Chondrocyte (in vitro differentiated cells): ENCODE measurements at places on chromosomes 16 and 17. TPM values are rescaled to one million over a fixed set of nuclear protein-coding genes. Genes with fewer than 3 reads are reported as not detected.

Gene ZFP3
- 0.29 to 0.69 TPM (median 0.55 TPM) in 3 replicates for total RNA-seq

DNA sequence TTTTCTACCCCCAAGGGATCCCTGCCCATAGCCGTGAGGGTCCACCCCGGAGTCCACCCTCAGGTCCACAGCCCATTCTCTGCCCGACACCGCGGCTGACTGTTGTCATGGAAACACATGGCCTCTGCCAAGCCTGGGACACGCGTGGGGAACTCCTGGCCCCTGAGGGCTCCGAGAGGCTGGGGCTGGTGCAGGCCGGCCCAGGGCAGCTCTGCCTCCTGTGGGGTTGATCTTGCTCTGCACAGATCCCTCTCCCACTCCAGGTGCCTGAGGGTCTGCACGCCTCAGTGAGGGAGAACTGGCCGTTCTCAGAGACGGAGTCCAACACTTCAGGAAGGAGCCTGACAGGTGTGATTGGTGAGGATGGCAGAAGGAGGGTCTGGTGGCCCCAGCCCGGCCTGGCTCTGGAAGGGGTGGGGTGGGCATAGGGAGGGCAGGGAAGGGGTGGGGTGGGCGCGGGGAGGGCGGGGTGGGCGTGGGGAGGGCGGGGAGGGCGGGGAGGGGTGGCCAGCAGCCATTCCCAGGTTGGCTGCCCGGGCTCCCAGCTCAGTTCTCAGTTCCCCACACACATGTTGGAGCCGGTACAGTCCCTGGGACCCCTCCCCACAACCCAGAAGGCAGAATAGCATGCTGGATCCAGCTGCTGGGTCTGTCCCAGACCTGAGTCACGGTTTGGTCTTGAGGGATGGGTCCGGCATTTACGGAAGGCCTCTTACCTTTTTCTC lies 6.4 kb downstream of the MRPL28 start:
- H3K27ac ChIP-seq, result no peak overlapping the region
- H3K27me3 ChIP-seq, result no peaks in the 10 kb centered on the region
- peak; percentile 86 for DNase-seq
- H3K4me3 ChIP-seq, result no peak overlapping the region
- H3K4me1 ChIP-seq, result peaks cover 4% of the 10 kb centered on the region
- peaks cover 5% of the 10 kb centered on the region for H3K36me3 ChIP-seq

DNA sequence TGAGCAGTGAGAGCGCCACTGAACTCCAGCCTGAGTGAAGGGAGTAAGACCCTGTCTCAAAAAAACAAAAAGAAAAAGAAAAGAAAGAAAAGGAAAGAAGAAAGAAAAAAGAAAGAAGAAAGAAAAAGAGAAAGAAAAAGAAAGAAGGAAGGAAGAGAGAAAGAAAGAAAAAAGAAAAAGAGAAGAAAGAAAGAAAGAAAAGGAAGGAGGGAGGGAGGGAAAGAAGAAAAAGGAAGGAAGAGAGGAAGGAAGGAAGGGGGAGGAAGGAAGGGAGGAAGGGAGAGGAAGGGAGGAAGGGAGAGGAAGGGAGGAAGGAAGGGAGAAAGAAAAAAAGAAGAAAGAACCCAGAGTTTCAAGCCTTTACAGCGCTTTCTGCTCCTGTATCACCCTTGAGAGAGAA lies 19.1 kb downstream of the GINS3 start:
- no peak for DNase-seq
- H3K36me3 ChIP-seq, result peaks cover 2% of the 10 kb centered on the region

DNA sequence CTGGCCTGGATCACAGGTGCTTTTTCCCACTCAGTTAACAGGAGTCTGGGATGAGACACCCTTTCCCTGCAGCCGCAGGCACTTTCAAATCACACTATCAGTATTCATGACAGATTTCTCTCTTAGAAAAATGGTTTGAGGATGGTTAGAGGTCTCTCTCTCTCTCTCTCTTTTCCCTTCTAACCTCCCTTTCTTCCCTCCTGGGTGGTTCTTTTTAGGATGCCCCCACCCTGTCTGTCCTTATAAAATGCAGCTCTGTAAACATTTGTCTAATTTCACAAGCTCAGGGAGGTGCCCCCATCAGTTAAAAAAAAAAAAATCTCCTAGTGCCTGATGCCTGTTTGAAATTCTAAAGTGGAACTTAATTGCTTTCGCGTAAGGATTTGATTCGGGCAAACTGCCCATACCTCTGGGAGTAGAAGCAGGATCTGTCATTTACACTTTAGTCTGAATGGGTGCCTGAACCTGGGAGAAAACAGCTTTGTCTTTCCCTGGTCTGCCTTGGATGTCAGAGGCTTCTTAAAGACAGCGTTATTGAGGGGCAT lies 158.8 kb downstream of the CCDC182 start:
- no peaks in the 10 kb centered on the region for H3K36me3 ChIP-seq
- DNase-seq, result no peak
- peaks cover 24% of the 10 kb centered on the region for H3K4me1 ChIP-seq
- H3K27me3 ChIP-seq, result no peaks in the 10 kb centered on the region

DNA sequence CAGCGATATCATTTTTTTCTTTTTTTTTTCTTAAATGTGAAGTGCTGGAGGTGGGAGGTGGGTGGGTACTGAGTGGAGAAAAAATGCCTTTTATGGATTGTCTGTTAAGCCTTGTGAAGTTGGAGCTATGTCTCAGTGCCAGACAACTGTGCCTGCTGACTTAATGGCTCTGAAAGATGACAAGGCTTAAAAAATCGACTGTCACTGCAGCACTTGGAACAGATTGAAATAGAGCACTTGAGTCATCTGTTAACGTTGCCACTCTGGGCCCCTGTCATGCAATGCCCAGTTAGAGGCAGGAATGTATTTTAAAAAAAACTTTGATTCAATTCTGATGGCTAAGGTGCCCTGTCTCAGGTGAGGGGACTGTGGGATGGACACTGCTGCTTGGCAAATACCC lies 108.2 kb upstream of the HS3ST2 start:
- no peak overlapping the region for H3K4me3 ChIP-seq
- DNase-seq, result no peak
- H3K4me1 ChIP-seq, result no peaks in the 10 kb centered on the region
- H3K27me3 ChIP-seq, result peaks cover 6% of the 10 kb centered on the region

DNA sequence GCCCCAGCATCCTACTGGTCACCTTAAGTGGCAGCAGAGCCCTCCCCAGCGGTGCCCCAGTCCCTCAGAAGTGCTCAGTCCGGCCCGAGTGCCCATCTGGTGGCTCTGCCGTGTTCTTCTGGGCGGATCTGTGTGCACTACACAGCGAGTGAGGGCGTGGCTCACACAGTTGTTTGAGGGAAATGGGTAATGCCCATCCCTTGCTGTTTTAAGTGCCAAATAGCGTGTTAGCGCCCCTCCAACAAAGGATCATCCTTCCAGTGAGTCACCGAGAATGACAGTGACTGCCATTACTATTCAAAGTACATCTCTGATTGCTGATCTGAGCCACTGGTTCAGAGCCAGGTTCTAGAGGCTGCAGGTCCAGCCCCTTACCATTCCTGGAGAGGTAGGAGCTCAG lies 152.0 kb downstream of the LGALS9B start:
- H3K27me3 ChIP-seq, result no peaks in the 10 kb centered on the region
- H3K4me1 ChIP-seq, result peaks cover 9% of the 10 kb centered on the region
- no peak for DNase-seq
- no peak overlapping the region for H3K4me3 ChIP-seq

Gene CEP295NL
- total RNA-seq, result 0.67 to 2.3 TPM (median 1.3 TPM) in 3 replicates

GRCh38 chr17:57102122-57102521 lies 17.1 kb downstream of the AKAP1 start:
- H3K27me3 ChIP-seq, result no peaks in the 10 kb centered on the region
- no peak for DNase-seq
- peaks cover 12% of the 10 kb centered on the region for H3K4me1 ChIP-seq

GRCh38 chr17:29625037-29625750 lies 2.5 kb upstream of the CORO6 start:
- peaks cover 18% of the 10 kb centered on the region for H3K4me1 ChIP-seq
- no peak overlapping the region for H3K27ac ChIP-seq
- no peaks in the 10 kb centered on the region for H3K36me3 ChIP-seq
- no peak overlapping the region for H3K4me3 ChIP-seq
- no peak for DNase-seq

- peak overlapping the region; percentile 86 for H3K27ac ChIP-seq
- no peaks in the 10 kb centered on the region for H3K27me3 ChIP-seq
- H3K36me3 ChIP-seq, result peaks cover 12% of the 10 kb centered on the region
These were observed 4.2 kb downstream of the MTSS2 start for GRCh38 chr16:70681382-70682238.

Gene UMOD
- not detected in 3 replicates for total RNA-seq

GRCh38 chr17:72984926-72985325 lies 107.6 kb downstream of the SLC39A11 start:
- H3K4me1 ChIP-seq, result peaks cover 15% of the 10 kb centered on the region
- H3K4me3 ChIP-seq, result no peak overlapping the region
- no peaks in the 10 kb centered on the region for H3K27me3 ChIP-seq
- H3K36me3 ChIP-seq, result no peaks in the 10 kb centered on the region
- H3K27ac ChIP-seq, result no peak overlapping the region

Gene FNDC8
- total RNA-seq, result not detected in 3 replicates

DNA sequence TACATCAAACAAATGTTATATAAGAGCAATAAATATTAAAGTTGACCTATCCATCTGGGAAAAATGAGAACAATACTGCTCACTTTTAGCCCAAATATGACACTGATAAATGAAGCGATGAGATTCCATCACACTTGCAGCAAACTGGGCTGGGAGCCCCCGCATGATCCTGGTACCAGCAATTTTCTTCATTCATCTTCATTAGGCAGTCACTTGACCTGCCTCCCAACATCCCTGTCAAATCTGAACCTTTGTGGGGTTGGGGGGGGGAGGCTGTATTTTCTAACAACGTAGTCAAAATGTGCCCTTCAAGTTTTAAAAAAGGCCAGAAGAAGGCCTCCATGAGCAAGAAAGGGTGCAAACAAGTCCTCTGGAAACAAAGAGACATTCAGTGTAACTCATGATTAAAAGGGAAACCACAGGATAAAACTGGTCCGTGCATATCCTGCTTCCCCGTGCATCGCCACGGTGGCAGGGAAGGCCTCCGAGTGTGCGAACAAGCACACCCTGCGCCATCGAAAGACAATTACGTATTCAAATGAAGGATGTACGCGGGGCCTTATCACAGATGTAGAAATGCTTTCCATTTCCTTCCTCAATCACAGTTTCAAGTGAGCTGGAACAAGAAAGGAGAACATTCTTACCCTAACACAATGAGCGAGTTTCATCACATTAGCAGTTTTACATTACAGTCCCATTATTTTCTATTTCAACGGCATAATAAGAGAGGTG lies 48.4 kb downstream of the TOX3 start:
- no peak overlapping the region for H3K27ac ChIP-seq
- peaks cover 2% of the 10 kb centered on the region for H3K27me3 ChIP-seq
- H3K4me1 ChIP-seq, result peaks cover 7% of the 10 kb centered on the region
- no peak overlapping the region for H3K4me3 ChIP-seq
- H3K36me3 ChIP-seq, result no peaks in the 10 kb centered on the region
- DNase-seq, result no peak

DNA sequence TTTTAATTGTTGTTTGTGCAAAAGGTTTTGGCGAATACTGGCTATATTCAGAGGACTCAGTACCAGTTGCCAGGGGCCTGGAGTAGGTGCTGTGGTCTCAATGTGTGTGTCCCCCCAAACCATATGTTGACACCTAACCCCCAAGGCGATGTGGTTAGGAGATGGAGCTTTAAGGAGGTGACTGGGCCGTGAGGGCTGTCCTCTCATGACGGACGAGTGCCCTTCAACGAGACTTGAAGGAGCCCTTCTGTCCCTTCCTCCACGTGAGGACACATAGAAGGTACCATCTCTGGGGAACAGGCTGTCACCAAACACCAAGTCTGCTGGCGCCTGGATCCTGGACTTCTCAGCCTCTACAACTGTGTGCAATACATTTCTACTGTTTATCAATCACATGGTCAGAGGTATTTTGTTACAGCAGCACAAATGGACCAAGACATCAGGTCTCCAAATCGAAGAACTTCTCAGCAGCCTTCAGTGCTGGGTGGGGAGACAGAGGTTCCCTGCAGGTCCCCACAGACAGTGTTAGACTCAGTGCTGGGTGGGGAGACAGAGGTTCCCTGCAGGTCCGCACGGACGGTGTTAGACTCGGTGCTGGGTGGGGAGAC lies 24.8 kb upstream of the METRNL start:
- H3K27ac ChIP-seq, result no peak overlapping the region
- DNase-seq, result peak; percentile 43
- no peak overlapping the region for H3K4me3 ChIP-seq

- H3K4me1 ChIP-seq, result peaks cover 11% of the 10 kb centered on the region
- H3K27ac ChIP-seq, result no peak overlapping the region
- no peak for DNase-seq
- no peaks in the 10 kb centered on the region for H3K36me3 ChIP-seq
These were observed 13.3 kb downstream of the CAPN15 start for GRCh38 chr16:540645-541340.

DNA sequence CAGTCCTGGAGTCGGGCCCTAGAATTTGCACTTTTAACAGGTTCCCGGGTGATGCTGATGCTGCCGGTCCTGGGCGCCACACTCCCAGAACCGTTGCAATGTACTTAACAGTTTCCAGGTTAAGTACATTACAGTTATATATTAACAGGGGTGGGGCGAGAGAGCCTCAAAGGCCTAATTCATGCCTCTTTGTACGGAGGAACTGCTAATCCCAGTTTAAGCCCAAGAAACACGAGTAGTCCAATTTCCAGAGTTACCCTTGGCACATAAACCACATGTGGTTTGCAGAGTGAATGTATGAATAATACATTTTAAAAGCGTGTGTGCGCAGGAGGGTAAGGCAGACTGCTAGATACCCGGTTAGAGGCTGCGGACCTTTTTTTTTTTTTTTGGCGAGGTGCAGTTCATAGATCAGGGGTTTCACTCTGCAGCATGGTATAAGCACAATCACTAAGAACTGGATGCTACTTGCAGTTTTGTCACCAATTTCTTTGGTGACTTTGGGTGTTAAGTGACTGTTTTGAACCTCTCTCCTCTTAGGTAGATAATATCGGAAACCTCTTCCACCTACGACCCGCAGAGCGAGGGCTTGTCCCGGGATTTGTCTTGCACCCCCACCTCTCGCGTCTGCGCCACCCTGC lies 713 bp downstream of the COX11 start:
- no peak overlapping the region for H3K4me3 ChIP-seq
- H3K27me3 ChIP-seq, result no peaks in the 10 kb centered on the region
- H3K36me3 ChIP-seq, result peaks cover 8% of the 10 kb centered on the region
- no peak for DNase-seq
- H3K4me1 ChIP-seq, result peaks cover 28% of the 10 kb centered on the region

- DNase-seq, result no peak
- no peak overlapping the region for H3K27ac ChIP-seq
- peaks cover 30% of the 10 kb centered on the region for H3K4me1 ChIP-seq
- H3K4me3 ChIP-seq, result no peak overlapping the region
- H3K27me3 ChIP-seq, result no peaks in the 10 kb centered on the region
- no peaks in the 10 kb centered on the region for H3K36me3 ChIP-seq
These were observed 33.5 kb downstream of the PPM1E start for GRCh38 chr17:58789160-58789559.

Gene CMTM1
- 6.3 to 11.9 TPM (median 9.6 TPM) in 3 replicates for total RNA-seq
